Smooth muscle cell of the coronary artery (primary cell): ENCODE measurements at places on chromosomes 7 and 10. TPM values are rescaled to one million over a fixed set of nuclear protein-coding genes. Genes with fewer than 3 reads are reported as not detected.

The CTTNBP2 gene
- total RNA-seq = 0.08 and 0.12 TPM in 2 replicates

The DNTT gene
- total RNA-seq = not detected in 2 replicates

The GRM3 gene
- not detected in 2 replicates for total RNA-seq

The MSMB gene
- not detected in 2 replicates for total RNA-seq
